ENCODE measurements at places on chromosomes 1 and 21.

DNA sequence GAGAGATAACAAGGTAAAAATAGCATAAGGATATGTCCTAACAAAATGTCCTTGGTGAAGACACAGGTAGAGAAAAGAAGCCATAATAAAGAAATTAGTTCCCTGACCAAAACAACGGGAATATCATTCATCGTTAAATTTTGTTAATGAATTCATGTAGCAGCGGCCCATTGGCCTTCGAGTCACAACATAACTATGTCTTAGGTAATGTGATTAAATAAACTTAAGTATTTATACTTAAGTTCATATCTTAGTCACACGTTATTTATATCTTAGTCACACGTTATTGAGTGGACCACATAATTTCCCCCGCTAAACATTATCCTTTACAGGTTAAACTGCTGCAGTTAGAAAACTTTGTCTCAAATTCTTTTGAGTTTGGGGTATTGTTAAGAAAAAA is 1.2 kb downstream of the NEXN start:
- peak; percentile 71 for DNase-seq

DNA sequence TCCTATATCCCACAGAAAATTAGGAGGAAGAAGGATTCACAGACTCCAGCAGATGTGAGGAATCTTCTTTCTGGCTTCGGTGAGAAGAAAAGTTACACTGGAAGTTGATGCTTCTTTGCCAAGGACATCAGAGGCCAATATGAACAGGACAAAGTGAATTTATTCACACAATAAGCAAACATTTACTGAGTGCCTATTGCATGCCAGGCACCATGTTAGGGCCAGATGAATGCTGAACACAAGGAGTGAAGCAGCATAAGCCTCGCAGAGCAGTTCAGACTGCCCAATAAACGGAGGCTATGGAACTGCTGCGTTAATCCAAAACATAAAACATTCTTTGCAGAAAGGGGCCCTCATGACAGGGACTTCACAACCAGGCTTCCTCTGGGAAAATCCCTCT is 114.6 kb downstream of the LMX1A start:
- no peak for DNase-seq

GRCh38 chr21:42189431-42189830 is 29.5 kb upstream of the ABCG1 start:
- DNase-seq: no peak

DNA sequence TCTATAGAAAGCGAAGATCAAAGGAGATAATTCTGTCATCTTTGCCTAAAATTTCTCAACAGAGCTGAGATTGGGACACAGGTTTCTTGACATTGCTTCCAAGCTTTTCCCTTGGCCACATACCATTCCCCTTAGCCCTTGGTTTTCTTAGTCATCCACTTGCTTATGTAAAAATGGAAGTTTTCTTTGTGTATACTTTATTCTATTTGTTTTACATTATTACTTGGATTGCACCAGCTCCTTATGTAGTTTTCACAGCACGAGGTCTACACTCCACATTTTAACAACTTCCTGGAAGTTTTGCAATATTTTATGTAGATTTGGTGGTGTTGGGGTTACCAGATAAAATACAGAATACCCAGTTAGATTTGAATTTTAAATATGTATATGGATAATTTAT is 129.8 kb downstream of the PLA2G4A start:
- DNase-seq: no peak

DNA sequence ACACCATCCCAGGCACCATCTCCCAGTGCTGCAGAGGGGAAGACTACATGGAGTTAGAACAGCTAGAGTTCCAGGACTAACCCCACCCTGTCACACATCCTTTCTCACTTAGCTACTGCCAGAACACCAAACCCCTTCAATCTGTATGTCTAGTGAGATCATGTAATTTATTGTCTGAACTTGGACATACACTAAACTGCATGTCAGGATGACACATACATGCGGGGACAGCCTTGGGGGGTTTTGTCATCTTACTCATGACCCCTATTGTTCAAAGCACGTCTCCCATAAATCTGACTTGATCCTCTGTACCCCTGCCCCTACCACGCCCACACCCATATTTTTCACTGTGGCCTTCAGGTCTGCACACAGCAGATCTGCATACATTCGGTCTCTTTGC is 71.3 kb downstream of the GABPA start:
- no peak for DNase-seq

GRCh38 chr1:150083907-150084306 is 16.3 kb downstream of the VPS45 start:
- DNase-seq: no peak

GRCh38 chr1:47432071-47433036 is 5.5 kb upstream of the FOXD2 start:
- peak; percentile 88 for DNase-seq

GRCh38 chr1:221812088-221812752 is 70.3 kb upstream of the DUSP10 start:
- no peak for DNase-seq

GRCh38 chr1:205077934-205078311 is 6.3 kb downstream of the TMEM81 start:
- DNase-seq: no peak

- no peak for DNase-seq
These were observed 341.6 kb downstream of the MATN1 start for GRCh38 chr1:30381671-30382365.

DNA sequence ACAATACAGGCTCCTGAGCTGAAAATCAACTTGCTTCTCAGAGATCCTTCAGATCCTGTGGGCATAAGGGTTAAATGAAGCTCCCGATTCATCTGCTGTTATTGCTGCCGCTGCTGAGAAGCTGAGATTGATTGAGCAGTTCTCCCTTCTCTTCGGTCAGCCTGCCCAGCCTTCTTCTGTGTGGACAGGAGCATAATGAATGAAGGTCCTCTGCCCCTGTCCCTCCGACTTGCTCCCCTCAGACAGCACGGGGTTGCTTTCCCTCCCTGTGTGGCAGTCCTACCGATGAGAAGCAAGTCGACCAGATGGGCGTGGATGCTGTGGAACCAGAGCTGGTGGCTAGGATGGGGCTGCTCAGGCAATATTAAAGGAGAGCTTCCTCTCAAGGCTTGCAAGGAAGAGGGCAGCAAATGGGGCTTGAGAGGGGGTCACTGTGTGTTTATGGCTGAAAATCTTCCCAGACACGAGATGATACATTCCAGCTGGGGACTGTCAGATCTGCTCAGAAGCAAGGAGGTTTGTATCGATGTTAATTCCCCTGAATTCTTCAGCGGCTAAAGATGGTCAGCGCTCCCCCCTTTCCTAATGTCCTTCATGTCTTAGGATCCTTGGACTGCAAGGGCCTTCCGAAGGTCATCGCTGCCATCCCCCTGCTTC is 63.9 kb upstream of the GOLT1A start:
- no peak for DNase-seq

- peak; percentile 59 for DNase-seq
These were observed 8.7 kb upstream of the MDM4 start for GRCh38 chr1:204507317-204508105.

DNA sequence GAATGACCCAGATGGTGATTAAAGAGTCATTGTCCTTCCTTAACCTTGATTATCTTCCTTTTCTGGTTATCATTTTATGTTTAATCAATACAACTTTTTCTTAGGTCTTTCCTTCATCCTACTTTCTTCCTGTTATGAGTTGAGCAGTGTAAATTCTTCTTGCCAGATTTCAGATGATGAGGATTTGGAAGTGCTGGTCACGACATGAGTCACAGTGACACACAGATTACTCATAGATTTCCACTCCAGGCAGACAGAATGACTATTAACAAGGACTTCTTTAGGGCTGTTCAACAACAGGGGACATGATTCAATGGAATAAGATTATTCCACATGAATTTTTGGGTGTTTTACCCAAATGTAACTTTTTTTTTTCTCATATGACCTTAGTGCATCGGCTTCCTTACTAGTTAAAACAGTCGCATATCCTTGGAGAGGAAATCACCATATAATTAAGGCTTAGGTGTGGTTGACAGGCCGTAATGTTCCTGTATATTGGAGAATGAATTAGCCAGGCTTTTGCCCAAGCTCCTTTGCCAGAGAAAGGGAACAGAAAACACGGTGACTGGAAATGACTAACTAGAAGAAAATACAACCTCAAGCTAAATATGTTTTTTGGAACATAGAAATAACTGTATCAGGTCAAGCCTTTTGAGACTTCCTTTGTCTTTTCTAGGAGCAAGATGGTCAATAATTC is 44.2 kb downstream of the PRRX1 start:
- DNase-seq: peak; percentile 93

- no peak for DNase-seq
These were observed 30.5 kb downstream of the CACNA1E start for GRCh38 chr1:181513786-181514297.

GRCh38 chr1:74399249-74399648 is 113.2 kb downstream of the LRRC53 start:
- no peak for DNase-seq

- no peak for DNase-seq
These were observed 483.4 kb downstream of the PLPP3 start for GRCh38 chr1:56095696-56096665.
